ENCODE measurements at places on chromosomes 1 and 21. TPM values are rescaled to one million over a fixed set of nuclear protein-coding genes. Genes with fewer than 3 reads are reported as not detected.

DNA sequence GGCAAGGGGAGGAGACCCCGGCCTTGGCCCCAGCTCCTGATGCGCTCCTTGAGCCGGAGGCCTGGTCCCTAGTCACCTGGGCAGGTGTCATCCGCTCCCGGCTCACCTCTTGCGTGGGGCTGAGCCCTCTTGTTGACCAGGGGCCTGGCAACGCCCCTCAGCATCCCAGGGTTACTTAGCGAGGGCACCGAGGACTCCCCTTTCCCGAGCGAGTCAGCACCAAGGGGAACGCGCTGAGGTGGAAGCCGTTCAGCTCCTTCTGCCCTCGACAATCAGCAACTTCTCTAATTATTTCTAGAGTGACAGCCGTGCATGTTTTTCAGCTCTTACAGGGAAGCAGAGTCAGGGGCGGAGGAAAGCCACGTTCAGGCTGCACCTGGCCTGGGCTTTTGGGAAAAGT lies 522 bp downstream of the SLC45A1 start:
- DNase-seq: no peak

DNA sequence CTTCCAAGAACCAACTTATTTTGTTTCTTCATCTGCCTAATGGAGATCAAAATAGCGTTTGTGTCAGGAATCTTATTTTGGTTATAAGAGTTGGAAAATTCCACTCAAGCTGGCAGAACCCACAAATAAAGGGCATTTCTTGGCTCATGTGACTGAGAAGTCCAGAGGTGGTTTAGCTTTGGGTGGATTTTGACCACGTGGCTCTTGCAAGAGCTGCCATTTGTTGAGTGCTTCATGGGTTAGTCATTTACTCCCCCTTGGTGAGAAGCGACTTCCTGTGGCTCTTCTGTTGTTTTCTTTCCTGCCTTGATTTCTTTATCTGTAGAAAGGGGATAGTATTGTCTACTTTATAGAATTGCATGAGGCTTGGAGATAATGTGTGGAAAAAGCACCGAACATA lies 9.5 kb upstream of the RNF186 start:
- DNase-seq: no peak

DNA sequence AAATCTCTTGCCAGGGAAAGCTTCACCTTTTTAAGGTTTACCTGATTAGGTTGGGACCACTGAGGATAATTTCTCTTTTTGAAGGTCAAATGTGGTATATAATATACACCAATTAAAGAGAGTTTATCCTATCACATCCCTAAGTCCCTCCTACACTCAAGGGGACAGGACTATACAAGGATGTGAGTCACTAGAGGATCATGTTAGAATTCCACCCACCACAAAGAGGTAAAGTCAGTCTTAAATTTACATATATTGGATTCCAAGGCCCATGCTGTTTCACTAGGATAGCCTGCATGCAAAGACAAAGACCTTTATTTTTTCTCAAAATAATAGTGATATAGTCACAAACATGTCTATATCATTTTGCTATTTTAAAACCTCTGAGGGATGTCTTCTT lies 164.4 kb downstream of the GIPC2 start:
- DNase-seq: no peak

- DNase-seq: peak; percentile 65
Measured at GRCh38 chr1:43978551-43979260, at the start of gene B4GALT2. Gene B4GALT2, plus strand, starts transcription at chr1:43979210. Its CDS starts 1,951 bp downstream, at chr1:43981161.

GRCh38 chr21:35470522-35470921 lies 421.4 kb upstream of the RUNX1 start:
- DNase-seq: no peak

- no peak for DNase-seq
Measured at GRCh38 chr1:39110882-39111281, 84.7 kb downstream of the NDUFS5 start.

DNA sequence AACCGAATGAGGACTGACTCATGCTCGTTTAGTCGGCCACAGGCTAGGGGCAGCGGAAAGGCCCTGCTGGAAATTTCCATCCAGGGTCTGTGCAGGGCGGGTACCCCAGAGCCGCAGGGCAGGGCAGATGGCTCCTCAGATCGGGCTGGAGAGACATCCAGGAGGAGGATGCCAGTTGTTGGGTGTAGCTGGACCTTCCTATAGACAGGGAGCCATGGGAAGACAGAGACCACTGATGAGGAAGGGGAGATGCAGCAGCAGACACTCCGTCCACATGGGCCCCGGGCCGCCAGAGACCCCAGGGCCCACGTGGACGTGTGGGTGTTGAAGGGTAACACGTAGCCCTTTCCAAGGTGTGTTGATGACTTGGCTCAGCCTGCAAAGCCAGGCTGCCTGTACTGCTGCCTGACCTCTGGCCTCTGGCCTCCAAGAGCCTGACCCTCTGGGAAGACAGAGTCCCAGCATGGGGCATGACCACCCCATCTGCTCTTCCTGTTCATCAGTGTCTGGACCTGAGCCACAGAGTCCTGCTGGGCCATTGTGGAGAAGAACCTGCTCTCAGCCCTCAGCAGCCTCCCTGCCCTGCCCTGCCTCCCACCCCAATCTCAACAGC lies 4.8 kb downstream of the GNG4 start:
- no peak for DNase-seq

- DNase-seq: no peak
Measured at GRCh38 chr1:62539028-62539447, 58.3 kb upstream of the ANGPTL3 start.

Gene S100A7A
- total RNA-seq: not detected

Gene CELA2A
- not detected for total RNA-seq

Gene IQGAP3
- total RNA-seq: 10.5 TPM

Gene NGF
- 0.25 TPM for total RNA-seq

Gene HCN3
- 21.5 TPM for total RNA-seq

Gene KIF26B
- 0.36 TPM for total RNA-seq

Measured in left colon (tissue), 2 donors.